ENCODE measurements at places on chromosomes 16 and 17.

DNA sequence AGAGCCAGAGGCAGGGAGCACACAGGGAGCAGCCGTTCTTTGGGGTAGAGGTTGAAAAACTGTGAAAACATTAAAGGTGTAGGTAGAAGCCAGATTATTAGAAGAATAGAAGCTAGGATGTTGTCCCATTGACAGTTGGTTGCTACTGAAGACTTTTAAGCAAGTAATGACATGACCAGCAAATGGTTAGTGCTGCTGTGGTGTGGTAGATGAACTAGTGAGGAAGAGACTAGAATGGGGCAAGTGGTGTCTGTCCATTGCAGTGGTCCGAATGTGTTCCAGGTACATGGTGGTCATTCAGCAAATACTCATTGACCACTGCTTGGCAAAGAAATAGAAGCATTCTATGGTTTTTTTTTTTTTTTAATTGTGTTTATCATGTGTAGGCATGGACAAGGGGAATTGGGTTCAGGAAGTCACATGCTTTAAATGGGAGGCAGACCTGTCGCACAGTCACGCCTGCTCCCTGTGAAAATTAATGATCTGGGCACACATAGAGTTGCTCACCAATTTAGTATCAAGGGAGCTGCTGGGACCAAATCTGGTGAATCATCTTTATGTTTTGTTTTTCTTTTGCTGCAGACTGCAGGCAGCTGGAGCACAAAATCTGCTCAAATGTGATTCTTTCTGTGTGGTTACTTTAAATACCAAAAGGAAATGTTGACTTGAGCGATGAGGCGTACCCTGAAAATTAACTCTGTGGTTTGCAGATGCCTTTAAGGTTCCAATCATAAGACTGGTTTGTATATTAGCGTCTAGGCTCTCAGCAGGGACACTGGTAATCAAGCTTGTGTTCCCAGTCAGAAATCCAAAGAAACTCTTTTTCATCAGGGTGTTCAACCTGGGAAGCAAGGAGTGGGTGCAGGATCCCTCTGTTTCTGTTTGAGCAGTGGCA, 30.7 kb downstream of the YPEL2 start:
- peak; percentile 46 for DNase-seq

DNA sequence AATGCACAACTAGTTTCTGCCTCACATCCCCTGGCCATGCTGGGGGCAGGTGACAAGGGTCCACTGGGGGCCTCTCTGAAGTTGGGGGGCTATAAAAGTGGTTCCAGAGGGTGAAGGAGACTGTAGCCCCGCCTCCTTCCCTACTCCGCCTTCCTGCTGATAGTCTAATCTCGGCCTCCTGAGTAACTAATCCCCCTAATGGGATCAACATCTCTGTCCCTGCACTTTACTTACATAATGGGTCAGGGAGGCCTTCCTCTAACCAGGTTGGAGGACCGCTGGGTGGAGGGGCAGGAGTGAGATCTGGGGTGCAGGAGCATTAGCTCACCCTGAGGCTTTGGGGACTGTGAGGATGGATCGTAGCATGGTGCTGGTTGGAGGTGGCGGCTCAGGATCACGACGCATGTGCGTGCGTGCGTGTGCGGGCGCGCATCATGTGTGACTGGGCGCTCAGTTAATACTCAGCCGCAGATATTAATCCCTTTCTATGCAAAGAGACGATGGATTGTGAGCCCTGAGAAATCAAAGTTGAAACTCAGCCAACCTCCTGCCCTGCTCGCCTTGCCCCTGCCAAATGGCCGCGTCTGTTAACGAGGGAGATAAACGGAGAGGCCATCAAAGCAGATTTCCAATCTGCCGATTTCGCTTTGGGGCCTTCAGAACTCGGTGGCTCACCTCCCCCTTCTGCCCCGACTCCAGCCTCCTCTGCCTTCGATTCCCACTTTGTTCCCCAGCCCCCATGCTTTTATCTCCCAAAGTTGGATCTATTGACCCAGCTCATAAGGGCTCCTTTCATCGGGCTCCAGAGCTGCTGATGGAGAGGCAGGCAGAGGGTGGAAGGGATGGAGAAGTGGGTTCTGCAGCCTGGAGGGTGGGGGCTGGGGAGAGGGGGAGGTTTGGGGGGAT, 107.3 kb downstream of the SDK2 start:
- no peak for DNase-seq

- no peak for DNase-seq
Measured at GRCh38 chr17:80941171-80941570, 50.5 kb upstream of the CHMP6 start.

GRCh38 chr17:59812139-59812538, 80.6 kb downstream of the TUBD1 start:
- DNase-seq, result no peak

- no peak for DNase-seq
Measured at GRCh38 chr17:34503528-34504195, 75.7 kb upstream of the TMEM132E start.

- peak; percentile 47 for DNase-seq
Measured at GRCh38 chr17:44548376-44549230, 8.7 kb upstream of the FZD2 start.

- no peak for DNase-seq
Measured at GRCh38 chr17:45301674-45302073, 15.1 kb downstream of the MAP3K14 start.

GRCh38 chr17:77819497-77819896, 139.0 kb upstream of the TNRC6C start:
- no peak for DNase-seq

DNA sequence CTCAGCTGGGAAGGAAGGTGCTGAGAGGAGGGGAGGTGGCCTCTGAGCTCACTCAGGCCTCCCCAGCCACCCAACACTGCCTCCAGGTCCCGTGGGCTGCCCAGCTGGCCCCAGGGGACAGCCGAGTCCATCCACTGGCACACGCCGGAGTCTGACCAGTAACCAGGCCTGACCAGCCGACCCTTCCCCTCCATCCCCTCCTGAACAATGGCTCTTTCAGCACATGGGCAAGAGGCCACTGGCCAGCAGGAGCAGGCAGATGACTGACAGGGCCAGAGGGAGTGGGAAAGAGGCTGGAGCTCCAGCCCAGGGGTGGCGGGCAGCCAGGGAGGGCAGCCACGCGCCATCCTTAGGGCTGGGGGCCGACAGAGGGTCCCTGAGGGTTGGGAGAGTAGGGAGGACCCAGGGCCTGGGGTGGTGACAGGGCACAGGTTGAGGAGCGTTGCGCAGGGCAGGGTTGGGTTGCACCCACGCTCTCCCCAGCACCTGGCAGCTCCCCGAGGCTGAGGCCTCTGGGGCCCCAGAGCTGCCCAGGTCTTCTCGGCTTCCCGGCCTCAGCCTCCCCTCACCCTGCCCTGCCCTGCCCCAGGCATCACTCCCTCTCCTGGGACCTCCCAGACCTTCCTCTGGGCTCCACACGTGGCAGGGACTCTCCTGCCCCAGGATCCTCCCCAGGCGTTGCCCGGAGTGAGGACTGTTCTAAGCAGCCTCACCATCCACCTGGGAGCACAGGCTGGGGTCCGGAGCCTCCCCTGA, 20.2 kb upstream of the SLC38A10 start:
- no peak for DNase-seq

DNA sequence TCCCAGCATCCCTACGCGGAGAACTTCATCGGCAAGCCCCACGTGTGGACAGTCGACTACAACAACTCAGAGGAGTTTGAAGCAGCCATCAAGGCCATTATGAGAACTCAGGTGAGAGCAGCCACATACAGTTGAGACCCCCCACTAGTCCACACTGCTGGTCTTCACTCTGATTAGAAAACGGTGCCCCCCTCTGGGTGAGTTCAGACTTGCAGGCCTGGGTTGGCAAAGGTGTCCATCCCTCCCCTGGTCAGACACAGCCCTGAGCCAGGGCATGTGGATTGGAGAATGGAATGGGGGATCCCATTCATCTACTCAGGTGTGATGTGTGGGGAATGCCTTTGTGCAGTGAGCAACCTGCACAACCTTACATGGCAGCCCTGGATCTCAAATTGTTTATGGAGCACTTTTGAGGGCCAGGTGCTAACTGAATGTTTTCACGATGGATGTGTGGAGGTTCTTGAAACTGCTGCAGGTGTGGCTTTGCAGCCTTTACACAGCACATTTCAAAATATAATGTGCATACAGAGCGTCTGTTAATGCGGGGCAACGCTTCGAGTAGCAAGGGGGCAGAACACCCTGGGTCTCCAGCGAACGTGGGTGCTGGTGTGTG, 72.6 kb downstream of the MGAT5B start:
- DNase-seq, result no peak

DNA sequence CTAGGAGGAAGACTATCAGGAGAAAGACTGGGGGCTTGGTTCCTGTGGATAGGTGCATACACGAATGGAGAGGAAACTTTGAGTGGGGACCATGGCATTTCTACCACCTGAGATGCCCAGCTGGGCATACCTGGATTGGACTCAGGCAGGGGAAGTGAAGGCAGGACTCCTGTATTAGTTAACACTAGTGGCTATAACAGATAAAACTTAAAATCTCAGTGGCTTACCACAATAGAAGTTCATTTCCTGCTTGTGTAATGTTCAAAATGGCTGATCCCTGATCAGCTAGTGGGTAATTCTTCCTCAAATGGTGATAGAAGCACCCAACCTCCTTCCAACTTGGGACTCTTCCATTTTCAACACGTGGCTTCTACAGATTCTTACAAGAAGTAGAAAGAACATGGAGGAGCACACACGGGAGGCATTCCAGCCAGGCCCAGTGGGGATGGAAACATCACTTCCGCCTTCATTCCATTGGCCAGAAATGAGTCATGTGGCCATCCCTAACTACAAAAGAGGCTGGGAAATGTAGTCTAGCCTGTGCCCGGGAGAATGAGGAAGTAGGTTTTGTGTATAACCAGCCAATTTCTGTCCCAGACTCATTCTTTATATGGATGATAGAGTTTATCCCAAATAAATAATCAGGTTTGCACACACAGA, 112.1 kb downstream of the UTP18 start:
- DNase-seq, result no peak

DNA sequence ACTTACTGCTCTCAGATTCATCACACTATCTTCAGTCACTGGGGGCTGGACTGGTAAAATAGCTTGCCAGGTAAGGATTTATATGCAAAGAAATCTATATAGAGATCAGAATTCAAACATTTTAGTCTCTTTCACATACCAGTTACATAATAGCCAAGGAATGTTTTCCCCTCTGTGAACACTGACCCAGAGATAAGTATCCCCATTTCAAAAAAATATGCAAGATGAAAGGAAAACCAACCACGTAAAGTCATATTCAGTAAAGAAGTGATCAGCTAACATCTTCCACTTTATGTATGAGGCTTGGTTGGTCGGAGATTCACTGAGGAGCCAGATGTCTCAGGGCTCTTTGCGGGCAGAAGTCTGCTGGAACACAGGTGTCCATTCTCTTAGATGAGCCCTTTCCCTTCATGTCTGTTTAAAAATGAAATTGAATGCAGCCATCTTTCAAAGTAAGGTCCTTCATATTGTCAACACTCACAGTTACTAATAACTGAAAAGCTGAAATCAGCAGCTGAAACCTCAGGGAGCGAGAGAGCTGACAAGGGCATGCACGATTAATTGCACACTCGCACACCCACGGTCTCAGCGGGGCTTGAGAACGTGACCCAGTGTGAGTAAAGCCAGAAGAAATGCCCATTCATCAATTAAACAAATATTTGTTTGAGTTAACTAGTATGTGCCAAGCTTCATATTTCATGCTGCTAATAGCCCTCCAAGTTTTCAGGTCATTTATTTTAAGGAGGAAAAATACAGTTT, 161.2 kb downstream of the MRTFB start:
- no peak for DNase-seq

DNA sequence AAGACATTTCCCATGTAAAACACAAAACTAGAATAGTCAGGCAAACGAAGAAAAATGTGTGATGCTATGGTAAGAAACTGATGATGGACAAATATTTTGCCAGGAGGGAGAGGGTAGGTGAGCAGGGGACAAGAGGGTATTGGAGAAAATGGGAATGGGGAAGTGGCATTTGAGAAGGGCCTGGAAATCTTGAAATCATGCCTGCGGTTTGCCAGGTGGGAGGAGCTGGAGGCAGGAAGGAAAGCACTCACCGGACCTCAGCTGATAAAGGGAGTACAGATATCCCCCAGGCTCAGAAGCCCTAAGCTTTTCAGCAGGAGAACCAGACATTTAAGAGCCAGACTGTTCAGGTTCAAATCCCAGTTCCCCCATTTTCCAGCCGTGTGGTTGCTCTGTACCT, 103.6 kb downstream of the GSG1L start:
- DNase-seq, result no peak

- no peak for DNase-seq
Measured at GRCh38 chr17:7922269-7922844, 6.3 kb upstream of the RNF227 start.

DNA sequence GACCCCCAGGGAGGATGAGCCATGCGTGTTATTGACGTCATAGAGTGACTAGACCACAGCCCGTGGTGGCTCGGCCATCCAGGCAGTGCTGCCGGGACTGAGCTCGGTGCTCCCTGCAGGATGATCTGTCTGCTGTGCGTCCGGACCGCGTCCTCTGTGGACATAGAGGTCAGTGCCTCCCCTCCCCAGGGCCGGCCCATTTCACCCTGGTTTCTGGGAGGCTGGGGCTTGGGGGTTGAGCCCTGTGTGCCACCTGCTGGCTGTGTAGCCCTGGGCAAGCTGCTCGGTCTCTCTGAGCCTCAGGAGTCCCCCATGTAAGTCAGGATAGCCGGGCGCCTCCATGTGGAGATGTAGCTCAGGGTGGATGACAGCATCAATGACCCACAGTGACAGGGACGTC, 8.3 kb downstream of the TSC2 start:
- DNase-seq, result no peak

GRCh38 chr16:82761858-82762257, 135.1 kb downstream of the CDH13 start:
- DNase-seq, result peak; percentile 74

- DNase-seq, result peak; percentile 20
Measured at GRCh38 chr17:64214950-64215349, 48.1 kb downstream of the TEX2 start.

DNA sequence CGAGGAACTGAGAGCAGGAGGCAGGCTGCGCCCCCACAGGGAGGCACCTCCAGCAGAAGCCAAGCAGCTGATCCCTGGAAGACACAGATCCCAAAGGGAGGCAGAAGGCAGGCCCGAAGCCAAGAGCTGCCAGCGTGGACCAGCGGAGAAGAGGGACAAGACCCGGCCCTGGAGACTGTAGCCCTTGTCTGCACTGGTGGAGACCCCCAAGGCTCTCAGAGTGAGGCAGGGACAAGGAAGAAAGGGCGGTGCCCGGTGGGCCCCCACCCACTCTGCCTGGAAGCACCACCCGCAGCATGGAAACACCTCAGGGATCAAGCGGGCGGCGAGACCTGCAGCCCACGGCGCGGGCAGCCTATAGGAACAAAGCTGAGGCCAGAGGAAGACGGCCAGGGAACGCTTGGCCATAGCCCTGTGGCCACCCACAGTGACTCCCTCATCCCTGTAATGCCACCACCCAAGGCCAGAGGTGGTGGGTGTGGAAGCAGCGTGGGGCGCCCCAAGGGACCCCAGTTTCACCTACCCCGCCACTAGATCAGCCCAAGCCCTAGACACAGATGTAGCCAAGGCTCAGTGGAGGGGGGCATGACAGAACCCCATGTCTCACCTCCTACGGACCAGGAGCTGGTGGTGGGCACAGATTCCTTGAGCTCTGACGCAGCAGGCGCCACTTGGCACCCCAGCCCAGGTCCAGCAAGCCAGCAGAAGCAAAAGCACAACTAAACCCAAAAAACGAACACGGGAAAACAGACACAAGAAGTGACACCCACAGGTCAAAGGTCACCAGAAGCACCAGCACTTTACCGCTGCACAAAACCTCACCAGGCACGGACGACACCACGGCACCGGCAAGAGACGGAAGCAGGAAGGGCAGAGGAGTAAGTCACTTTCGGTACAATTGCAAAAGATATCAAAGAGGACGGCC, 2.9 kb upstream of the SIRT7 start:
- peak; percentile 58 for DNase-seq

- no peak for DNase-seq
Measured at GRCh38 chr17:31522987-31523495, 131.6 kb downstream of the RAB11FIP4 start.

GRCh38 chr16:2584729-2585650, 47.2 kb downstream of the PDPK1 start:
- no peak for DNase-seq
